Heart right ventricle (tissue), 16 donors: ENCODE measurements at places on chromosomes 4 and X. TPM values are rescaled to one million over a fixed set of nuclear protein-coding genes. Genes with fewer than 3 reads are reported as not detected.
A peak's percentile ranks its signal among the peaks of the same experiment; 100 is the strongest.

GRCh38 chr4:83114576-83114975, at the start of gene PLAC8:
TSS of gene PLAC8 (minus strand) at chr4:83114729. CDS start at chr4:83107921, 6,808 bp downstream.
- no peak within 1 kb of the TSS for H3K27ac ChIP-seq
- H3K4me3 ChIP-seq: no peak within 1 kb of the TSS
- no peaks in the 10 kb centered on the region for H3K36me3 ChIP-seq
- H3K27me3 ChIP-seq: peaks cover 2% of the 10 kb centered on the region
- no peak for DNase-seq

- H3K4me1 ChIP-seq: peaks cover 24% of the 10 kb centered on the region
- H3K27me3 ChIP-seq: no peaks in the 10 kb centered on the region
- peak overlapping the region; percentile 59 for H3K27ac ChIP-seq
- H3K36me3 ChIP-seq: no peaks in the 10 kb centered on the region
- H3K4me3 ChIP-seq: no peak overlapping the region
These were observed 23.2 kb downstream of the RELL1 start for GRCh38 chr4:37662861-37663390.

GRCh38 chr4:61336916-61337315, 136.8 kb downstream of the ADGRL3 start:
- no peaks in the 10 kb centered on the region for H3K27me3 ChIP-seq
- no peaks in the 10 kb centered on the region for H3K4me1 ChIP-seq
- no peak overlapping the region for H3K27ac ChIP-seq
- no peak for DNase-seq
- no peak overlapping the region for H3K4me3 ChIP-seq
- no peaks in the 10 kb centered on the region for H3K36me3 ChIP-seq

DNA sequence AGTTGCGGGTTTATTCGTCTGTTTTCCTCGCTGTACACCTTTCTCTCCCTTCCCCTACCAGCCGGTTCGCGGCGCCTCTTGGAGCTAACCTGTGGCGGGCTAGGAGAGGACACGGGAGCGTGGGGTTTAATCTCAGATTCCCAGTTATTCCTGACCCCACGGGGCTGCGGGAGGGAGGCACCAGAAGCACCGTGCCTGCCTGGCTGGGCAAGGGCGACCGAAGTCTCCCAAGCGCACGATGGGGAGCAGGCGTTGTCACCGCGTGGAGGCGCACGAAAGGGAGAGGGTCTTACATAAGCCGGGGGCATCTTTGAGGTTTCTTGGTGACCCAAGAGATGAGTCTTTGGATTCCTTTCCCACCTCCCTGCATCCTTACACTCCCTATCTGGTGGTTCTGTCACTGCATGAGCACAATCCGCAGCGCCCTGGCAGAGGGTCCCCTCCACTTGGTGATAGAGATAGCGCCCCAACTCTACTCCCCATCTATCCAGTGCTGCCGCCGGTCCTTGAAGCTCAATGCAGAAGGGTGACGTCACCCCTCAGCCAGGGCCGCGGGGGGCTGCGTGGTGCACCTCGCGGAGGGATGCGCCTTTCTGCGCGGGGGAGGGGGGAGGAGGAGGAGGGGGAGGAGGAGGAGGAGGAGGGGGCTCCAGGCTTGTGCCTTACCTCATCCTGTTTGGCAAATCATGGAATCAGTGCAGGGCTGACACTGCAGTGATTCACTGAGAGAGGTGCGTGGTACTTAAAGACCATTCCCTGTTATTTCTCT, 793 bp downstream of the TSPAN7 start:
- DNase-seq: peak; percentile 21
- no peaks in the 10 kb centered on the region for H3K4me1 ChIP-seq
- no peaks in the 10 kb centered on the region for H3K27me3 ChIP-seq
- H3K36me3 ChIP-seq: no peaks in the 10 kb centered on the region
- H3K4me3 ChIP-seq: peak overlapping the region; percentile 57
- no peak overlapping the region for H3K27ac ChIP-seq

- H3K27me3 ChIP-seq: no peaks in the 10 kb centered on the region
- H3K36me3 ChIP-seq: no peaks in the 10 kb centered on the region
- DNase-seq: no peak
- no peak overlapping the region for H3K4me3 ChIP-seq
- H3K27ac ChIP-seq: no peak overlapping the region
These were observed 120.4 kb downstream of the PCDH7 start for GRCh38 chr4:30840571-30840970.

DNA sequence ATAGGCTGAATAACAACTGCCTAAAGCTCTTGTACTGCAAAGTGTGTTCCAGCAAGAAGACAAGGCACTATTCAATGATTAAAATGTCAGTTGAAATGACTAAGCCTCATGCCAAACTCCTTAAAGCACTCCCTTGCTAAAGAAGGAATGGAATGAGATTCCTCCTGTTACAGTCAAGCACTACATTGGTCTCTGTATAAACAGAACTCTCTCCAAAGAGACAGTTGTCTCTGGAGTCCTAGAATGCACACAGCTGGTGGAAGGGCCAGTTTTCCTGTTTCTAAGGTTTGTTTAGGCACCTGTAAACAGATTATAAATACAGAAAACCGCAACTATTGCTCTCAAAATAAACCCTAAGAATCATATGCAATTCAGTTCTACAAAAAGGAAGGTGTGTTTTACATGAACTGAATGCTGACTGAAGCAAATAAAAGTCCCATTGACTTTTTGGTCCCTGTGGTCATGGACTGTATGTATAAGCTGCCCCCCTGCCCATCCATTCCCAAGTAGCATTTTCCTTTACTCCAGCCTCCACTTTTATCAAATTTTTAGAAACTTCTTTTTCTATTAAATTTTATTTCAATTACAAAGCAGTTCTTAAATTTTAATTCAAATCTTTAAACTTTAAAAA, 47.0 kb downstream of the FAT1 start:
- H3K27ac ChIP-seq: peak overlapping the region; percentile 79
- no peaks in the 10 kb centered on the region for H3K36me3 ChIP-seq
- no peak overlapping the region for H3K4me3 ChIP-seq

CXCL3 gene
- total RNA-seq: 0.24 TPM

GPR143 gene
- total RNA-seq: not detected

DNA sequence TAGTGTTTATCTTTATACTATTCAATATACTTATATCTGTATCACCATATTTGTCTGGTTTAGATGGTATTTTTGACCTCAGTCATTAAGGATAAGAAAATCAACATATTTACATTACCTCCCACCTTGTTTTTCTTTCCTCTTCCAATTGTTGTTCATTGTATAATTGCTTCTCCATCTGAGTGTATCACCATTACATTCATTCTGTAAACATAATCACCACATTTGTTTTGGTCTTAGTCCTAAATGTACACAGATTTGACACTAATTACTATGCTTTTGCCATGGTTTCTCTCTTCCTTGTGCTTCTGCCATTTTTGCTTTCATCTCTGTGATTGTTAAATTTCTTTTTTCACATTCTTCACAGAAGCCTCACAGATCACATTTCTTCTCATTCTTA, 12.7 kb downstream of the ARMCX6 start:
- no peaks in the 10 kb centered on the region for H3K27me3 ChIP-seq
- DNase-seq: no peak
- H3K4me1 ChIP-seq: no peaks in the 10 kb centered on the region

APOOL gene
- 54.4 TPM for total RNA-seq

DNA sequence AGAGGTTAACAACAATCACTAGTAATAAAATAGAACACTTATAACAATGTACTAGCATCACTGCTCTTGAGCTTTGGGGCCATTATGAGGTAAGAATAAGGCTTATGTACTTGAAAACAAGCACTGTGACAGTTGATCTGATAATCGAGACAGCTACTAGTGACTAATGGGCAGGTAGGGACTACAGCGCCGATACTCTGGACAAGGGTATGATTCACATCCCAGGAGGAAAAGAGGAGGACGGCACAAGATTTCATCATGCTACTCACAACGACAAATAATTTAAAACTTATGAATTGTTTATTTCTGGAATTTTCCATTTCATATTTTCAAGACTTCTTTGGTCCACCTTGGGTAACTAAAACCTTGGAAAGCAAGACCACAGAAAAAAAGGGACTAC, 62.3 kb downstream of the FAM184B start:
- no peak overlapping the region for H3K27ac ChIP-seq
- no peaks in the 10 kb centered on the region for H3K4me1 ChIP-seq
- H3K27me3 ChIP-seq: no peaks in the 10 kb centered on the region
- no peak overlapping the region for H3K4me3 ChIP-seq

DNA sequence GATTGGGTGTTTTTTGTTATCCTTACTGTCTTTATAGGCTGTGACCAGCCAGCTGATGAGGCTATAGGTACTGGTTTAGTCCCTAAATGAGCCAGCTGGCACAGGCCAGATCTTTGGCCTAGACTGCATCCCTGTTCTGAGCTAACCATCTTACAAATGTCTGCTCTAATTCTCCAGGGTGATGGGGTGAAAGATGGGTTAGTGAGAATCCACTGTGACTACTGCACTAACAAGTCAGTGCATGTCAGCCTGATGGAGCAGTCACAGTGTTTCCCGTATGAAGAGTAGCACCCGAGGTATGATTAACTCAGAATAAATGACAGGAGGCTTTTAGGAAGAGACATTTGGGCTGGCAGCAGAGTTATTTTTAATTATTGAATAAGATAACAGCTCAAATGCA, 181.0 kb downstream of the DCTD start:
- H3K27ac ChIP-seq: no peak overlapping the region
- DNase-seq: no peak
- no peaks in the 10 kb centered on the region for H3K4me1 ChIP-seq
- no peak overlapping the region for H3K4me3 ChIP-seq

DNA sequence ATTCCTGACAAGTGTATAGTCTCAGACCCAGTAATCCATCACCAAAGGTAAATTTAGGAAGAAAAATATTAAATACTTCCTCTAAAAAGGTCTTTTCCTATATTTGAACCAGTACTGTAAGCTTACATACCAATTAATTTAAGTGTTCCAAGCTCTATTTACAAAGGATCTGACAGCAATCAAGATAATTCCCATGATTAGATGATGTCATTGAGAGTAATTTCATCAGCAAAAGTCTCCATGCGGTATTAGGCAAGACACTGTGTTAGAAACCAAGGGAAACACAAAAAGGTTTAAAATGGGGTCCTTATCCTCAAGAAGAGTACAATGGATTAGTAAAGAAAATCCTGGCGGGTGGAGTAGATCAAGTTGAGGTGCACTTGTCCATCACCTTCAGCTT, 198.5 kb downstream of the PRDM5 start:
- no peaks in the 10 kb centered on the region for H3K36me3 ChIP-seq
- peaks cover 17% of the 10 kb centered on the region for H3K4me1 ChIP-seq
- H3K27ac ChIP-seq: no peak overlapping the region
- no peaks in the 10 kb centered on the region for H3K27me3 ChIP-seq
- DNase-seq: no peak
- no peak overlapping the region for H3K4me3 ChIP-seq

GRCh38 chr4:179977378-179977777, 2265.8 kb upstream of the TENM3 start:
- H3K27ac ChIP-seq: no peak overlapping the region
- H3K27me3 ChIP-seq: no peaks in the 10 kb centered on the region

REELD1 gene
- total RNA-seq: 0.25 TPM

DNA sequence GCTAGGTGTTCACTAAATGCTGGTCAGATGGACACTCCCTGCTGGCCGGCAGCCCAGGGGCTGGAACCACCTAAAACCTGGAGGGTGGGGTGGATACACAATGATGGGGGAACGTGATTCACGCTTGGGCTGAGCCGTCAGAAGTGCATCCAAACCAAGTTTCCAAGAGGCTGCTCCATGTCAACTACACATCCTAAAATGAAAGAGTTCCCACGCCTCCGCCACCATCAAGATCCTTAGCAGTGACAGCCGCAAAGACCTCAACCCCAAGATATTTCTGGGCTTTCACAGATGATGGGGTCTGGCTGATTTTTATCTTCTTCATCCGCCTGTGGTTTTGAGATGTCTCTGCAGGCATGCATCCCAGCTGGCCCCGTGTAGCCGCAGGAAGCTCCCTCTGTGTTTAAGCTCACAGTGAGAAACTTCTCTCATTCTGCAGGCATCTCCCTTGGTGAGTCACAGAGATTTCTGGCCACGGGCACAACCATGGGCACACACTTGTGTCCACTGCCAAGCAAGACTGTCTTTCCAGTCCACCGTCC, 84.4 kb downstream of the HTRA3 start:
- peaks cover 6% of the 10 kb centered on the region for H3K4me1 ChIP-seq
- H3K36me3 ChIP-seq: no peaks in the 10 kb centered on the region
- no peak overlapping the region for H3K27ac ChIP-seq
- H3K4me3 ChIP-seq: no peak overlapping the region
- H3K27me3 ChIP-seq: no peaks in the 10 kb centered on the region
- no peak for DNase-seq

- H3K4me3 ChIP-seq: no peak overlapping the region
- H3K27ac ChIP-seq: no peak overlapping the region
- H3K4me1 ChIP-seq: no peaks in the 10 kb centered on the region
These were observed 44.8 kb downstream of the BANK1 start for GRCh38 chr4:101835121-101835904.

- no peak overlapping the region for H3K27ac ChIP-seq
- no peaks in the 10 kb centered on the region for H3K27me3 ChIP-seq
- no peaks in the 10 kb centered on the region for H3K36me3 ChIP-seq
These were observed 27.8 kb downstream of the DIPK2B start for GRCh38 chrX:45172890-45173289.

DNA sequence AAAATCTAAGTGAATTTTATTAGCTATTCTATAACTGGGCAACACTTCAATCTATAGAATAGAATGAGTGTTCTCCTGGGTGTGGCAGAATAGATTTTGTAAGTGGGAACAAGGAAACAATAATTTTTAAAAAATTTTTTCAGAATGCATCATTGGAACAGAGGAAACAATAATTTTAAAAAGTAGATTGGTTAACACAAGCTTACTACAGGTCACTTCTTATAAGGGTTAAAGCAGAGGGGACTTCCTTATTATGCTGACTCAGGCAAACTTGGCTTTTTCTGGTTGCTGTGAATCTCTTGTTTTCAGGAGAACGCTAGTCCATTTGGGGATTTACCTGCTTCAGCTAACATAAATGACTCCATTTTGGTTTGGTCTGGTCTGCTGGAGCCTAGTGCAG, 52.5 kb downstream of the HOPX start:
- no peak for DNase-seq
- no peaks in the 10 kb centered on the region for H3K27me3 ChIP-seq
- no peaks in the 10 kb centered on the region for H3K4me1 ChIP-seq
- H3K4me3 ChIP-seq: no peak overlapping the region
- no peak overlapping the region for H3K27ac ChIP-seq

DNA sequence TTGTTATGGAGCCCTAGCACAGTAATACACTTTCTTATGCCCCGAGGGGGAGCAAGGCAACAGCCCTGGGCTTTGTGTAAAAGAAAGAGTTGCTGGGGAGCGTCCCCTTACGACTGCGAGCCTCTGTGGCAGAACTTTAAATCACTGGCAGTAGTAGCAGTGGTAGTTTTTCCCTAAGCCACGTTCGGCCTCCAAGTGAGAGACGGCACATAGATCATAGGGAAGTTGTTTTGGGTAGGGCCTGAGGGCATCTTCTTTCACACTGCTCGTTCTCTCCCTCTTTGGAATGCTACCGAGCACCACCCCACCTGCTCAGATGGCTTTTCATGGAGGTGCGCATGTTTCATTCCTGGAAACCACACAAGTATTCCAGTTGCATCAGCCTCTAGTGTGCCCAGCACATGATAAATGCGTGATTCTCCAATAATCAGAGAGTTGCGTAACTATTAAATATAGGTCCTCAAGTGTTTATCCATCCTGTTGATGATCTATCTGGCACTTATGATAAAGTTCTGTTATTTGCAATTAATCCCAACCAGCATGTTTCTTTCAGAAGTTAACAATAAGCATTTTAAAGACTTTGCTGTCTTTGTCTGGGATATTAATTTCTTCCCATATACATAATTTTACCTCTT, 7.0 kb upstream of the SYNPO2 start:
- H3K4me3 ChIP-seq: no peak overlapping the region
- no peaks in the 10 kb centered on the region for H3K4me1 ChIP-seq
- no peaks in the 10 kb centered on the region for H3K27me3 ChIP-seq
- DNase-seq: no peak
- no peaks in the 10 kb centered on the region for H3K36me3 ChIP-seq
- no peak overlapping the region for H3K27ac ChIP-seq

HMGB3 gene
- 10.8 TPM for total RNA-seq

ETDA gene
- total RNA-seq: not detected
